ENCODE measurements at places on chromosomes 5 and 9.

GRCh38 chr5:128629157-128629556 is 91.1 kb upstream of the FBN2 start:
- no peak for DNase-seq

DNA sequence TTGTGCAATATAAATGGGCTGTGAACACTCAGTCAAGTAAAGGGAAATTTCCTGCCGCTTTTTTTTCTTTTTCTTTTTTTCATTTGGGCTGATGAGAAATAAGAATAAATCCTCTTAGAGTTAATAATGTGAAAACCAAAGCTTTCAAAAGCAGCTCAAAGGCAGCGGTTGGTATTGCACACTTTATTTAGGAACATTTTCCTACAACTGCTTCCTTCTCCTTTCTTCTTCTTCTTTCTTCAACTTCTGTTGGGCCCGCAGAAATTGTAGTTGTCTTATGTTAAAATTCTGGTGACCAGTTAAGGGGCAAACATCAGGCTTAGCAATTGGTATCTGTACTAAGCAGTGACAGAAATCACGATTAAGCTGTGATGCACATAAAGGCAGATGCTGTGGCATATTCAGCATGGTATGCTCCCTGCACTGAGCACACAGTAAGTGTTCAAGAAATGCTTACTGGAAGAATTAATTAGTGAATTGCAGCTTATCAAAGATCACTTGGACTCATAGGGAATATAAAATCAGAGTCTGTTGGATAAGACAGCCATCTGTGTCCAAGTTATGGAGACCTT is 85.4 kb downstream of the ANKRD55 start:
- DNase-seq, result no peak

- no peak for DNase-seq
Observed at GRCh38 chr5:158393457-158393856, 534.5 kb upstream of the CLINT1 start.

- no peak for DNase-seq
Observed at GRCh38 chr5:177225798-177226197, 77.7 kb downstream of the RAB24 start.

DNA sequence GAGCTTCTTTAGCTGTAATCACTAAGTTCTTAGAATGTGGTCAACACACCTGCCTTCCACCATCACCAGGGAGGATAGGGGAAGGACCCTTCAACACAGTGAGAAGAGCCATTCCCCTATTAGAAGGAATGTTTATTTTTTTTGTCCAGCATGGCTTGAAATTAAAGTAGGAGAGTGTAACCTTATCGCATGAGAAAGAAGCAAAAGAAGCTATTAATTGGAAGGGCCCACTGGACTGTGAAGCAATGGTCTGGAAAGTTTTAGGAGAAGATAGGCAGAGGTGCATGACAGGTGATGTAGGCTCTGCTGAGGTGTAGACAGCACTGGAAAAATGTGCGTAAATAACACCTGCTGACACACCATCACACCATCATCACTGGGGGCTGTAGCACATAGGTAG is 1526.0 kb downstream of the MAT2B start:
- no peak for DNase-seq

DNA sequence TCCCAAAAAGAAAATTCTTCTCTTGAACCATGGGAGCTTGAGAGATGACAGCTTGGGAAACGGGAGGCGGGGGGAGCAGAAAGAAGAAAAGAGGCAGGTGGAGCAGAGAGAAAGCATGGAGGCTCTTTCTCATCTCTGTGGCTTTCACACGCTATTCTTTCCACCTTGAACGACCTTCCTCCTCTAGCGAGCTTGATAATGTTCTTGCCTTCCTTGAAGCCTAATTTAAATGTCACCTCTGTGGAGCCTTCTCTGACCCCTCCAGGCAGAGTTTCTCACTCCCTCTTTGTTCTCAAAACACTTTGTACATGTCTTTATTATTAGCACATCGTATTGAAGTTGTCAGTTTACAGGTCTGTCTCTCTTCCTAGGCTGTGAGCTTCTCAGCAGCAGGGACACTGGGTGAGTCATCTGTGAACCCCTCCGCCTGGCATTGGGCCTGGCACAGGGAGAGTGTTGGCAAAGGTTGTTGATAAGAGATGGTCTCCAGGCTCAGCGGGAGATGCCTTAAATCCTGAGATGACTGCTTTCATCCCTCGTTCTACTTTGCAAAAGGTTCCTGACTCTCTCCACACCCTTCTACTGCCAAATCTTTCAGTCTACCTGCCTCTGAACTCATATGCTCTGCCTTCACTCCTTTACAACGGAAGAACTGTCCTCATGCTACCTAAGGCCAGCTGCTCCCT is 14.1 kb upstream of the STRBP start:
- DNase-seq, result no peak

GRCh38 chr5:137167187-137167586 is 331.9 kb downstream of the SPOCK1 start:
- DNase-seq, result no peak

DNA sequence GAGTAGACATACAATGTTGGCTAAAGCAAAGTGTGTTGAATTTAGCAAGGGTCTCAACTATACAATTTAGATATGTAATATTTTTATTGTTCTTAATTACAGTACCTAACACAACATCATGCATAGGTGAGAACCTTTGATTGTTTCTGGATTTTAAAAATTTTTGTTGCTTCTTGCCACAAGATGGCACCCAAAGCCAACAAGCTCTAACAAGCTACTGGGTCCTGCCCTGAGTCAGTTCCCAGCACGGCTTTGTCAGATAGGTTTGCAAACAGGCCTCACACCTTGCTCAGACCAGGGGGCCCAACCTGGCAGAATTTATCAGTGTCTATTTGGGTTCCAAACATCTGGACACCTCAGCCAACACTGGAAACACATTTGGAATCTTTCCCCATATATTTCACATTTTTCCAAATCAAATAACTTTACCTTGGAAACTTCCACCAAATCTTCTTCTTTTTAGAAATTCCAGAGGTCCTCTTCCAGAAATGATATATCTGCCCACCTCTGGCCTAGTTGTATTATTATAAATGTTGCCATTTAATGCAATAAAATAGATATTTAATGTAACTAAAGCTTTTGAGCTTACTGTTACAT is 49.5 kb upstream of the EGFLAM start:
- no peak for DNase-seq

DNA sequence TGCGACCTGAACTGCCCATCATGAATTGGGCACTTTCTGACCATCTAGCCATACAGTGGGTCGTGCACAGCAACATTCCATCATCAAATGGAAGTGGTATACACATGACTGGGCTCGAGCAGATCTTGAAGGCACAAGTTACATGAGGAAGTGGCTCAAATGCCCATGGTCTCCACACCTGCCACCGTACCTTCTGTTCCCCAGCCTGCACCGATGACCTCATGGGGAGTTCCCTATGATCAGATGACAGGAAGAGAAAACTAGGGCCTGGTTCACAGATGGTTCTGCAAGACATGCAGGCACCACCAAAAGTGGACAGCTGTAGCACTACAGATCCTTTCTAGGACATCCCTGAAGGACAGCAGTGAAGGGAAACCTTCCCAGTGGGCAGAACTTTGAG is 21.8 kb downstream of the MTMR12 start:
- DNase-seq, result no peak

GRCh38 chr5:169904508-169904907 is 75.8 kb downstream of the INSYN2B start:
- no peak for DNase-seq

DNA sequence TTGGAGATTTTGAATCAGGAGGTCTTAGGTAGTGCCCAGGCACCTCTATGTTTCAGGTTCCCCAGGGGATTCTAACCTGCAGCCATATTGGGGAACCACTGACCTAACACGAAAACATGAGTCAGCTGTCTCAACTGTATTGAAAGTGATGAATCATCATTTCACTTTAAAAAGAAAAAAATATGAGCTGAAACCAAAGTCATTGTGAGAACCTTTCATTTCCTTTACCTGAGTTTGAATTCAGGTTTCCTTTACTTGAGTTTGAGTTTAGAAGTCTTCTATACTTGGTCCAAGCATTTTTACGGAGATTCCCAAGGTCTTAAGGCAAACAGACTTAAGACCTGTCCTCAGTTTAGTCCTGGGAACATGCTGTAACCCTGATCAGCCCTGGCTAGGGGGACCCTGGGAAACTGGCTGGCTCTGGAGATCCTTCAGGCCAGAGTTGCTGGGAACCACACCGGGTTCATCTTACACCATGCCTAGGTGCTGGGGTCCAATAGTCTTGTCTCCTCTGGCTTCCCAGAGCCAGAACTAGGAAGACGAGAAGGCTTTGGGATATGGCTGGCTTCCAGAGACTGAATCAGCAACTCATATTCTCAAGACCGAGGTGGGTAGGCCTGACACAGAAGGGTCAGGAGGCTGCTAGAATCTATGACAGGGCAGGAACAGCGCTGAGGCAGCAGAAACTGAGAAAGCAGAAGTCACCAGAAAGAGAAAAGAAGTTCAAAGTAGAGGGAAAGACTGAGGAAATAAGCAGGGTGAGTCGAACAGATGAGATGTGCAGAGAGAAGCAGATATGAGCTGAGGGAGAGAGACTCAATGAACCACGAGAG is 16.4 kb upstream of the PDCD1LG2 start:
- no peak for DNase-seq

DNA sequence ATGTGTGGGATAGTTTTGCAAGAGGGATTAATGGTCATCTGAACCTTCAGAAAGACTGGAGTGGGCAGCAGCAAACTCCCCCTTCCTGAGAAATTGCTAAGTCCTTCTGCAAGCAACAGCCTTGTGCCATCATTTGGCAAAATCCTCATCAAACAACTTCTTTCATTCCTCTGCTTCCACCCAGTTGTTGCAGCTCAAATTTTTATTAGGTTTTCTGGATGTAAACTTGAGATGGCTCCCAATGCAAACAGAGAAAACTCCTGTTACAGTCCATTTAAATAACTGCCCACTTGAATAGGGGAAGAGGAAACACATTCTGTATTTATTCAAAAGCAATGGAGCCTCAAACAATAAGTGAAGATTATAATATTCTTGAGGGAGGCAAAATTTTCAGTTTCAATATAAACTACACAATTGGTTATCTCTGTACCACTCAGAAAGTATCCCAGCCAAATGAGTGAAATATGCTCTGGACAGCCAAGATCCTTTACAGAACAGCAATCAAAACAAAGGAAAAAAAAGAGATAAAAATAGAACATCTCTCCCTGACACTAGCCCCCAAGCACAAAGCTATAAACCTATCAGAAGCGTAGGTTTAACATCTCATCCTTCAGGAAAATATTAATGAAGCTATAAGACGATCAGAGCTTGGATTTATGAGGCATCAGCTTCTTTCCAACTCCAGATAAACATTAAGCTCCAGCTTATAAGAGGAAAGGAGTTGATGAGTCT is 17.3 kb upstream of the DAP start:
- DNase-seq, result no peak

GRCh38 chr5:2191972-2192371 is 309.2 kb upstream of the IRX4 start:
- no peak for DNase-seq

- DNase-seq, result no peak
Observed at GRCh38 chr5:37816331-37816730, 23.5 kb downstream of the GDNF start.

DNA sequence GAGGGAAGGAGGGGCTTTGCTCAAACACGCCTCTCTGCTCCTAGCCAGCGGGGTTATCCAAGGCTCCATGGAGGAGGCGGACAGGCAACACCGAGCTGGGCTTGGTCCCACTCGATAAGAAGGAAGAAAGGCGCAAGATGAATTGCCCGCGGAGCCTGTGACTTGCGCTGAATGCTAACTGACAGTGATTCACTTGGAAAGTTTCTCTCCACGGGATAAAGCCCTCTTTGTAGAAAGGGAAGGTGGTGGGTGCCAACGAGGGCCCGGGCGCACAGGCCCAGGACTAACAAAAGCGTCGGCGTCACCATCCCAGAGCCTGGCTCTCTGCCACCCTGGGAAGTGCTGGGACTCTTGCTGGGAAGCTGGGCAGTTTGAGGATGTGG is 76.0 kb downstream of the VAV2 start:
- DNase-seq, result no peak

GRCh38 chr5:73957397-73958001 is 331.5 kb downstream of the ARHGEF28 start:
- DNase-seq, result no peak

GRCh38 chr9:124373851-124374250 is 41.4 kb downstream of the PSMB7 start:
- DNase-seq, result no peak

DNA sequence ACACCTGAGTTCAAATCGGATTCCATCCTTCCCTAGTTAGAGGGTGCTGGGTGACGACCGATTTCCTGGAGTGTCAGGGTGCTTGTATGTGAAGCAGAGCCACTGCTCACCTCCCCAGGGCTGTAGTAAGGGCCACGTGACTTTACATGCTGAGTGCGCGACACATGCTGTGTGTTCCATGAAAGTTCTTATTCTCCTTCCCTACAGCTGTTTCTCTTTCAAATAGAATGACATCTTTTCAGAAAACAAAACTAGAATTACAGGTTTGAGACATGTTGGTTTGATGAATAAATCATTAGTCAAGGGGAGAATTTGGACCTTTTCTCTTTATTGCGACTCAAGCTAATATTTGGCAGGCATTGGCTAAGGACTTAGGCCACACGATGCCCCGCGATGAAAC is 113.1 kb downstream of the JMY start:
- no peak for DNase-seq

- DNase-seq, result no peak
Observed at GRCh38 chr5:167908606-167909005, 382.8 kb upstream of the WWC1 start.

DNA sequence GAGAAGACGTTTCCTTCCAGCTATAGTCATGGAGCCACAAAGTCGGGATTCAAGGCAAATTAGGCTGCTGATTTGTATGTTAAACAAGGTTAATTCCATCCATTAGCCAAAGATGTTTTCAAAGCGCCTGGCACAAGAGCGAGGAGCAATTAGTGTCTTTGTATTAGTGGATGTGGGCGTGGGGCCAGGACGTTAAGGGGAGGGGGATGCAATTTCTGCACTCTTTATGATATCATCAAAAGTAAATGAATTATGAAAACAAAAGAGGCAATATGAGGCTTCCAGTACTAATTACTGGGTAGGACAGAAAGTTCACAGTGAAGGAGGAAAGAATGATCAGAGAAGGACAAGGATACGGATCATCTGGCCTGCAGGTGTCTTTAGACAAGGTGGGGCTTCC is 230.9 kb upstream of the MSX2 start:
- DNase-seq, result no peak

DNA sequence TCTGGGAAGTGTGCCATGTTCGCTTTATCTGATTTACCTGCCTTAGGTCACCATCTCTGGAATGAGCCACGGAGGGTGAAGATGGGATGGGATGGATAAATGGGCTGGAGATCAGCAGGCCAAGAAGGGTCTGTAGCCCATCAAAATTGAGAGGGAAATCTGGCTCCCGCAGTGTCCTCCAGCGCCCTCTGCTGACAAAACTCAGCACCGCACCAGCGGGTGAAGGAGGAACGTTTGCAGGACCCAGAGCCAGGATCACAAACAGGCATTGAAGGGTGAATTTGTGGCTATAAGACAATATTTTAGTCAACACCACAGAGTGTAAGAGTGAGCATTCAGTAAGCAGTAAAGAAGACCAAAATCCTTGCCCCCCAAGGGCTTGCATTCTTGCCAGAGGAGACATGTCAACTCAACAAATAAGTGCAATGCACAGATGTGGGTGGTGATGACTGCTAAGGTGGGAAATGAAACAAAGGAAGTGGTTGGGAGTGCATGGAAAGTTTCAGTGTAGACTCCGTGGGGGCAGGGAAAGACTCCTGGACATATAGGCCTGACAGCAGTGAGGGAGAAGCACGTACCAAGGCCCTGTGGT is 124.4 kb downstream of the TENT4A start:
- no peak for DNase-seq

Measured in femur (tissue), 1 donor.